Hippocampal formation (tissue), 2 donors: ENCODE measurements at places on chromosomes 2 and 18.

DNA sequence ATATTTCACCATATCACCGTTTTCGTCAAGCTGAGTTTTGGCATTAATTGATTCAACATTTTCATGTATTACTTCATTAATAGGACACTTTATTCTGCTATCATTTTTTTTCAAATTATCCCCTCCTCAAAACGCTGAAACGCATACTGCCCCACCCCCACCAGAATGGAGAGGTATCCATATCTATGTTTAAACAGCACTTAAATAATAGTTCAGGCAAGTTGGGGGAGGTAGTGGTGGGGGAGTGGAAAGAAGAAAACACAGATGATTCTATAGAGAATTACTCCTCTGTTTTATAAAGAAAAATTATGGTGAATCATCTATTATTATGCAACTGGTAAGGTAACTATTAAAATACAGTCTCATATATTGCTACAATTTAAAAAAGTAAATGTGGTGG lies 314.4 kb upstream of the ZEB2 start:
- DNase-seq, result no peak

DNA sequence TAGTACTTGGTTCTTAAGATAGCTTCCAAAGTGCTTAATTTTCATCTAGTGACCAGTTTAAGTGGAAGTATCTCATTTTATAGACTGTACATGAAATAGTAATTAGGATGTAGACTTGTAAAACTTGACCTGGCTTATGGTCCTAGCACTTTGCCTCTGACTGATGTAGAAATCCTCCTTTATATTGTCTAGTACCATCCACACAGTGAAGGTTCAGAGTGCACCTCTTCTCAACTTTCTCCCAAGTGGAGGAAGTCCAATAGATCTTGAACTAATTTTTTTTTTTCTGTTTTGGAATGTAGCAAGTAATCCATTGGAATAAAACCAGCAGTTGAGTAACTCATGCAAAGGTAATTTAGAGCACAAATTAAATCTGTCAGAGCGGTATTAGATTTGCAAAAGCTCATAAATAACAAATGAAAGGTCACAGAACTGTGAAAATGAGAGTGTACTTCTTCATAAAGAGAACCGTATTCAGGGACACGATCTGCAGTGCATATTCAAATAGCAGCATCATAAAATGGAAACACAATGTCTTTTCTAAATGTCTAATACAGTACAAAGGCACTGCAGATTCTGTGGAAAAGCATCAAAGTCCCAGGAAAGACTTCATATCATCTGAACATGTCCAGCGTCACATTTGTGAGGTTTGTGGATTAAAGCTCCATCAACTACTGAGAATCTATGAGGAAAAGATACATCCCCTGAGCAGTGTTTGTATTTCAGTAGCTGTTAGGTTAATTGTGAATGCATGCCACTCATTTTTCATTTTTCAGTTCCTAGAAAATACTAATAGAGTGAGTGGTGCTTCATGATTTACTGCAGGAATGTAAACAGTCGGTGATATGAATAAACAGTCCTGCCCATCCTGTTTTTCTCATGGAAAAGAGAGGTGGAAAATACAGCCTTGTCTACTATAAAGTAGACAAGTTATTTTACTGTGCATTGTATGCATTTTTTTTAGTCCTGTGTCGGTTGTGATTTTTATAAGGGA lies 100.7 kb downstream of the LYPD6 start:
- DNase-seq, result no peak

DNA sequence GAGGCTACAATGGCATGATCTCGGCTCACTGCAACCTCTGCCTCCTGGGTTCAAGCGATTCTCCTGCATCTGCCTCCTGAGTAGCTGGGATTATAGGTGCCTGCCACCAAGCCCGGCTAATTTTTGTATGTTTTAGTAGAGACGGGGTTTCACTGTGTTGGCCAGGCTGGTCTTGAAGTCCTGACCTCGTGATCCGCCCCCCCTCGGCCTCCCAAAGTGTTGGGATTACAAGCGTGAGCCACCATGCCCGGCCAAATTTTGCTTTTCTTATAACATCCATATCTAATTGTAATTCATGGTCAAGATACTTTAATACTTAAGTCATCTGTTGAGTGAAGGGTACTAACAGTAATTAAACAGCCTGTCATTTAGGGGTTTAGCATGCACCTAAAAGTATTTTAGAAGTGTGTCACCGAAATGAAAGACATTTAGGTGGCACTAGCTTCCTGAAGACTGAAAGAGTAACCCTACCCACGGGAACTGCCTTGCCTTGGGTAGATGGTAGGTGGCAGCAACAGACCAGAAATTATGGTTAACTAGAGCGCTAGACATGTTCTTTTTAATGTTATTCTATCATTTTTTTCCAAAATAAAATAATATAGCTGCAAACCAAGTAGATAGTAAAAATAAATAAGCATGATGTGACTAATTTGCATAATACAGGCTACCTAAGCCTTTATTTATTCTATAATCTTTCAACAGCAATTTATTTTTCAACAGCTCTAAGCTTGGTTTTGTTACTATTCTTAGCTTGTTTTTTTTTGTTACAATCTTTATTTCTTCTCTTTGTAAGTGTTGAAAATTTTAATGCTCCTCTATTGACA lies 8.6 kb upstream of the ACYP2 start:
- peak; percentile 25 for DNase-seq

DNA sequence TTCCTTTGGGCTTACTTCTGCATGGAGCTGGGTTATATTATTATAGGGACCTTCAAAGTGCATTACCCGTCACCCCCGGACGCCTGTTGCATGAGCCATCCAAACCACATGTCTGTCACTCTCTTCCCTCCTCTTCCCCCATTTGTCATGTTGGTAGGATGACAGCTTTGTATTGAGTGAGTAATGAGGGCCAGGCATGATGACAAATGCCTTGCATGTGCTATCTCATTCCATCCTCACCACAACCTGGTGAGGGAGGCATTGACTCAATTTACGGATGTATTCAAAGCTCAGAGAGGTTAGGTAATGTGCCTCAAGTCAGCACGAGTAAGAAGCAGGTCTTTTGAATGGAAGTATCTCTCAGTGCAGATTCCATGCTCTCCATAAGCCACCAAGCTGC lies 510.5 kb upstream of the TNP1 start:
- no peak for DNase-seq

GRCh38 chr2:177201919-177202346 lies 10.7 kb upstream of the HNRNPA3 start:
- DNase-seq, result no peak

DNA sequence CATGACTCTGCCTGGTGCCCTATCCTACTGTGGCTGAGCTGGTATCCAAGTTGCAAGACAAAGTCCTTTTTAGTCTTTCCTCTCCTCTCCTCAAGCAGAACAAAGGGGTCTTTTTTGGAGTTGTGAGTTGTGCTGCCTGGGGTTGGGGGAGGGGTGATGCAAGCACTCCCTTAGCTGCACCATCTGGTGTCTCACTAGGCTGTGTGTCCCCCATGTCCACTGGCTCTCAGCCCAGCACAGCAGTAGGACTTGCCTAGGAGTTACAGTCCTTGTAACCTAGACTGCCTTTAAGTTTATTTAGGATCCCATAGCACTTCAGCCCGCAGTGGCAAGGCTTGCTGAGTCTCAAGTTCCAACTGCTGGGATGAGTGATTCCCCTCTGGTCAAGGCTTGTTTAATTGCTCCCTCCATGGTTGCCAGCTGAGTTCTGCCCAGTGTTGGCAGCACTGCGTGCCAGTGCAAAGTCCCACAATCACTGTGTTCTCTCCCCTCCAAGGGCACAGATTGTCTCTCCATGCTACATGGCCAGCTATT lies 13.2 kb upstream of the ILKAP start:
- peak; percentile 89 for DNase-seq

GRCh38 chr2:56204556-56204955 lies 20.8 kb downstream of the CCDC85A start:
- no peak for DNase-seq

DNA sequence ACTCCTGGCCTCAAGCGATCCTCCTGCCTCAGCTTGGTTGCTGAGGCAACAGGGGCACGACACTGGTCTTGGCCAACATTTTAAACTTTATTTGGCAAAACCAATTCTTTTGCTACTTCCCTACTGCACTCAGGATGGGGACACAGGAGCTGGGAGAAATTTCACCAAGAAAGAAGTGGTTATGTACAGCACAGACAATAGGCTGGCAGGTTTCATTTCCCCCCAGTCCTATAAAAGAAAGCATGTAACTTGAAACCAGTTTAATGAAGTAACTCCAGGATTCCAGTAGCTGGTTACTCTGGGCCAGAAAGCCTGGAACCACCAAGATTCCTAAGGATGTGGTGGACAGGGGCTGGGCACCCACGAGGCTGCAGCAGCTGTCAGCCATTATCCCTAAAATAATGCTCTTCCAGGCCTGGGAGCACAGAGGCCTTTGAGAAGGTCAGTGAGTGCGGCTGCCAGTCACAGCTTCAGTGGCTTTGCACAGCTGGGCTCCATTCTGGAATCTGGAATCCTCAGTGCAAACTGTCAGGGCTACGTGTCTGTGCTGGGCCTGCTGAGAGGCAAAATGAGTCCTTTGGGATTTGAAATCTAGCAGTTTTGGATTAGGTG lies 142.3 kb upstream of the ITGA6 start:
- peak; percentile 29 for DNase-seq

DNA sequence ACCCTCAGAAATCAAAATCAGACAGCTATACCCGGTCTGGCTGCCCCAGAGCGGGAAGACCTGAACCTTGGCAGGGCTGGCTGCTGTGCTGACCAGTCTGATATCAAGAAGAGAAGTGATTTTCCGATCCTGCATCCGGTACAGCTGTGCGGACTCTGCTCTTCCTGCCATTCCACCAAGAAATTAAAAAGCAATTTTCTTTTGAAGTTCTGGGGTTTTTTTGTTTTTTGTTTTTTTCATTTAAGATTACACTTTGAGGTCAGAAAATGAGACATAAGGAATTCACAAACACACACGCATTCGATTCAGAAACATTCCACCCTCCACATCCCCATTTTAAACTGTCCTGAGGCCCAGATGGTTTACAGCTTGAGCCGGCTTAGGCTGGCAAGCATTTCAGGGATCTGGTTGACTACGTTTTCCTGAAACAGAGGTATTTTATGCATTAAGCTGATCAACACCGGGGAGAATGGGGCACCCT lies 156.5 kb downstream of the COL6A3 start:
- no peak for DNase-seq

DNA sequence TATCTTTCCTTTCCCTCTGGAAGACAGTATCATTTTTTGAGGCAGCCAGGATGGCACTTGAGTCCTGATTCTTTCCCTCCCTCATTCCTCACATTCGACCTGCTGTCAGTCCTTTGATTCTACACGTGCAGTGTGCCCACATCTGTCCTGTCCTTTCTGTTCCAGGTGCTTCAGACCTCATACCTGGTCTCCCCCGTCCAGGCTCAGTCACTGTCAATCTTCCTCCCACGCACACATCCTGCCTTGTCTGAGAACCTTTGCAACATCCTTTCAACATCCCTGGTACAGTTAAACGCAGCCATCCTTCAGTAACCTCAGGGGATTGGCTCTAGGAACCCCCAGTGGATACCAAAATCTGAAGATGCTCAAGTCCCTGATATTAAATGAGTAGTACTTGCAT lies 10.1 kb downstream of the BCL2 start:
- DNase-seq, result no peak

GRCh38 chr18:76255070-76255683 lies 239.9 kb downstream of the ZNF516 start:
- DNase-seq, result no peak

DNA sequence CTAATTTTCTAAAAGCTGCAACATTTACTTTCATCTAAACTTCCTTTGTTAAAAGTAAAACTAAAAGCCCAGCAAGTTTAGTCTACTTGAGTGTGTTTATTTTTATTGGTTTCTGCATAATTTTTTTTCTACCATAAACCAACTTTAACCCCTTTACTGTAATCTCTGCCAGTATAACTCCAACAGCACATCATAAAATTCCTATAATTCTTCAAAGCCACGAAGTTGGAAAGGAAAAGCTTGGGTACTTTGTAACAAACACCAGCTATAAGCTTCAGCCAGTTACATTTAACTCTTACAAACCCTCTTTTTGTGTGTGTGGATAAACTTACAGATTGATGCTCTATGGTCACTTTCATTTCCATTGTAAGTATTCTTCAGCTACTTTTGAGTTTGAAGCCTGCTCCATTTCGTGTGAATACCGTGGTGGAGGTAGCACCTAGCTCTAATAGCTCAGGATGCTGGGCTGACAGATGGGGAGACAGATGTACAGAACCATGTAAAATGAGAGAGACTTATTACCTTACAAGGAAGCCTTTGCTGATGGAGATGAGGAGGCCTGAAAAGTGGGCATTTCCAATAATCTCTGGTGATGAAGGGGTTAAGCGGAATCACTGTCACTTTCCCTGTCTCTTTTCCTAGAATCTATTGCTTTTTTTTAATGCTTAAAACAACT lies 42.5 kb downstream of the ZEB2 start:
- DNase-seq, result no peak

GRCh38 chr2:216001216-216002100 lies 11.9 kb downstream of the MREG start:
- DNase-seq, result no peak
